ENCODE measurements at places on chromosomes 1 and 21. TPM values are rescaled to one million over a fixed set of nuclear protein-coding genes. Genes with fewer than 3 reads are reported as not detected.

DNA sequence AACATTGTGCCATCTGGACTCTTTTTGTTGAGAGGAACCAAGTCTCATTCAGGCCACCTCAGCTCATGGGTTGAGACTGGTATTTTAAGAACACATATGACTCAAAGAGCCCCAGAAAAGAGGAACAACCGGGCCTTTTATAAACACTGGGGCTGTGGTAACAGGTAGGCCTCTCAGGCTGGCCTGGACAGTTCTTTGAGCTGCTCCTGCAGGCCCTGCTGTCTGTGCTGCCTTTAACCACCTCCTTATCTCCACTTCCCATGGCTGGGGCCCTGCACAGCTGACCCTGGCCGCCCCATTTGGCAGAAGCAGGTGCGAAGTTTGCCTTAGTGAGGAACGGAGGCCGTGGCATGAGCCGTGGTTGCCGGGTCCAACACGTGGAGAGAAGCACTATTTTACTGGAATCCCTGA lies 163.3 kb downstream of the RHOU start:
- no peak for DNase-seq

DNA sequence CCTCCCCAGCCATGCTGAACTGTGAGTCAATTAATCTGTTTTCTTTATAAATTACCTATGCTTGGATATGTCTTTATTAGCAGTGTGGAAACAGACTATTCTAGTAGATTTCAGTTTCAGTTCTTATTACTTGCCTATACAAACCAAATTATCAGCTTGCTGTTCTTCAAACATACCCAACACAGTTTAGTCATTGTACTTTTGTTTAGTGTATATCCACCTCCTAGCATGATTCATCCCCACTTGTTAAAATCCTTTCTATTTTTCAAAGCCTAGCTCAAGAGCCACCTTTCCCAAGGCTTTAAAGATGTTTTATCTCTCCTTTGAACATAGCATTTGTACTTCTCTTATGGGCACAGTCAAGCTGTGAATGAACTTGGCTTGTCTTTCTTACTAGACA lies 195.6 kb upstream of the ZRANB2 start:
- no peak for DNase-seq

DNA sequence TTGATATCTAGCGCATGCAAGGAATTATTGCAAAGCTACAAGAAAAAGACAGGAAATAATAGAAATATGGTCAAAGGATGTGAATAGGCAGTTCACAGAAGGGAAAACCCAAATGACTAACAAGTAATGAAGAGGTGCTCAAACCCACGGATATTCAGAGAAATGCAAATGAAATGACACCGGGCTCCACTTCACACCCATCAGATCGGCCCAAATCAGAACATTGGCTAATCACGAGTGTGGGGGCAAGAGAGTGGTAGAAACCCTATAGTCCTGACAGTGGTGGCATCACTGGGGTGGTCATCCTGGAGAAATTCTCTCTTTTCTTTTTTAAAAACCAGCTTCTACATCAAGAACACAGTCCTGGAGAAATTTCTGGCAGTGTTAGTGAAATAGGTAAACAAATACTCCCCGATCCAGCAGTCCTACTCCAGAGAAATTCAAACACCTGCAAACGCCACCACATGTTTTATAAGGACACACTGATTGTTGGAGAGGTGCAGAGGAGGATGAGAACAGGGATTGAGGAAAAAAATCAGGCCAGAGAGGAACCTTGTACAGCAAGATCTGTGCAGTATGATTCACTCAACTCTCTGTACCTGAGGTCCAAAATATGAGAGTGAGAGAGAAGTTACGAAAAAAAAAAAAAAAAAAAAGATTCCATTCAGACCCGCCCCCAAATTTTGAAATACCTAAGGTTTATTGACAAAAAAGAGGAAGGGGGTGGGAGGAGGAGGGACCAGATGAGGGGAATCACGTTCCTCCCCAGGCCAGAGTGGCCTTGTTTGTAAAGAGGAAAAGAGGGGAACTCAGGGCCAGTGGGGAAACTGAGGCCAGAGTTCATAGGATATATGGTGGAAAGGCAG lies 9.2 kb upstream of the TNFRSF1B start:
- peak; percentile 57 for DNase-seq

LRRC40 gene
- total RNA-seq: 20.0 TPM

DNA sequence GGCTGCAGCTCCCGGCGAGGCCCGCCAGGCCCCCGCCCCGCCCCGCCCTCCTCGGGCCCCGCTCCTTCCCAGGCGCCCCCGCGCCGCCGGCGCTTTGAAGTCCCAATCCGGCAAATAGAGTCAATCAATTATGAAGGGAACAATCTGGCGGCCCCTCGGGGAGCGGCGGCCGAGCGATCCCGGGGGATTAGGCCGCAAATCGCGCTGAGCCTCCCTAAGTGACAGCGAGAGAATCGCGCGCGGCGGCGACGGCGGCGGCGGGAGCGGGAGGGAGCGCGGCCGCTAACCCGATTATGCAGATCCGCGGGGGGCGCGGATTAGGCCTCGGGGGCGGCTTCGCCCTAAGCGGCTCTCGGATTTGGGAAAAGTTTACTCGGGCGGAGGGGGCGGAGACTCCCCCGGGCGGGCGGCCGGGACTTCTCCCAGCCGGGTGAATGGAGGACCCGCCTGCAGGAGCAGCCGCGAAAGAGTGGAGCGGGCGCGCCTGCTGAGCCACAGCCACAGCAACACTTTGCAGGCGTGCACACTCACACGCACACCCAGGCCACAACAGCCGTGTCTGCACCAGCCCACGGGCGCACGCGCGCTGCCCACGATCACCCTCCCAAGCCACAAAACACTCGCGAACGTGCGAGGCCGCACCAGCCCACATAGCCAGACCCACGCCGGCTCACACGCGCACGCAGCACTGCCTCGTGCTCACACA lies 23.0 kb upstream of the DMBX1 start:
- DNase-seq: no peak

SLC2A5 gene
- total RNA-seq: not detected
